ENCODE measurements at places on chromosomes 7 and 10.

DNA sequence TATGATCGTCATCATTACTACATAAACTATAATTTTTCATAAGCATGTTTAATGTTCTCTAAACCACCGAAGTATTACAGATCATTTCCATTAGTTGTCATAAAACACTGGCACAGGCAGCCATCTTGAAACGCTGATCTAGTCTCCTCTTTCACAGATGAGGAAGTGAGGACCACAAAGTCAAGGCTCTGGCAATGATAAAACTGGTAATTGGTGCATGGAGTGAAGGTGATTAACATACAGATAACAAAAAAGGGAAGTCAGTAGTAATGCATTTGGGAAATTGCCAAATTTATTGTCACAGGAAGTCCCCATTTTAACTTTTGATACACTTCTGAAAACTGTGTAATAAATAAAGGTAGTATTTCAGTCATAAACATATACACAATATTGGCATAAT lies 49.3 kb downstream of the FBXL13 start:
- DNase-seq = no peak

DNA sequence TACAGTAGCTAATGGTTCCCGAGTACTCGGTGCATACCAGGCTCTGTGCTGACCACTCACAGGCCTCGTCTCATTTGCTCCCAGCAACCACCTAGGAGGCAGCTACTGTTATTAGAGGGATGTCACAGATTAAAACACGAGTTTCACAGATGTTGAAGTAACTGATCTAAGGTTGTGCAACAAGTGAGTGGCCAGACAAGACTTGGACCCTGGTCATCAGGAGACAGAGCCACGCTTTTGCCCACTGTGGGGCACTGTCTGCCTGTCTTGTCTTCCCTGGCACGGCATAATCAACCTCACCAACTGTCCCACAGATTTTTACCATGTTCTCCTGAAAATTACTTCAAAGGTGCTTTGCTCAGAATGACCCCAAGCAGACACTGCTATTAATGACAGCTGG lies 111.6 kb upstream of the HABP2 start:
- no peak for DNase-seq

GRCh38 chr10:86004337-86004736 lies 362.3 kb downstream of the GRID1 start:
- DNase-seq = no peak

DNA sequence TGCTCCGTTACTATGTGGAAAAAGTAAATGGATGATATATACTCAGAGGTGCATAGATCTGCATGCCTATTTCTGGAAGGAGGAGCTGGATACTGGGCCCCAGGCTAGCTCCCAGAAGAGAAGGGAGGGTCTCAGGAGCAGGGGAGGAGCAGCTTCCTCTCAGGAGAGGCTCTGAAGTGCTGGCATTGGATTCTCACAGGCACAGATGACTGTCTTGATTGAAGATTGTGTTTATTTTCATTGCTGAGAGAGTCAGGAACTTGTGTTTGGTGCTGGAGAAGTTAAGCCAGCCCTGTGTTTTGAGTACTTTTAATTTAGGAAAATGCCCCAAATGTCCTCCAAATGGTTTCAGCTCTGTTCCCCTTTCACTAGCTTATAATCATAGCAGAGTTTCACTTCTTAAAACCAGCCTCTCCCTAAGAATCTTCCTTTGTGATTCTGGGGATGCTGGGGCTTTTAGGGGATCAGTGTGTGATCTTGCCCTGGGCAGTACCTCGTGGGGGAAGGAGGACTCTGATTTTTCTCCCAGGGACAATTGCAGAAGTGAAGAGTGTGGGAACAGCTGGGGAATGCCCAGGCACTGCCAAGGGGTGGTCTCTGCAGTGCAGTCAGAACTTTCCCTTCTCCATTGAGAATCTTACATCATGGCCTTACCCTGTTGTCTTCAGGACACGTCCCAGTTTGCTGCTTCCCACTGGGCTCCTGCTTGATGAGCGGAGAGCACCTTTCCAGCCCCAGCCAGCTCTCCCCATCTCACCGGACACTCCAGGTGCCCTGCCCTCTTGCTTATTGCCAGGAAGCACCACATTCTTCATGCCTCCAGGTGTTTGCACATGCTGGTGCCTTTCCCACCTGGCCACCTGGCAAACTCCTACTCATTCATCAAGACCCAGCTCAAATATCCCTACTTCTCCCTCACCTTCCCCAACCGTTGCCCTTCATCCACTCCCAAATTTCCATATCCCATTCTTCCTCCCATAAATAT lies 102.8 kb downstream of the ARHGAP22 start:
- no peak for DNase-seq

DNA sequence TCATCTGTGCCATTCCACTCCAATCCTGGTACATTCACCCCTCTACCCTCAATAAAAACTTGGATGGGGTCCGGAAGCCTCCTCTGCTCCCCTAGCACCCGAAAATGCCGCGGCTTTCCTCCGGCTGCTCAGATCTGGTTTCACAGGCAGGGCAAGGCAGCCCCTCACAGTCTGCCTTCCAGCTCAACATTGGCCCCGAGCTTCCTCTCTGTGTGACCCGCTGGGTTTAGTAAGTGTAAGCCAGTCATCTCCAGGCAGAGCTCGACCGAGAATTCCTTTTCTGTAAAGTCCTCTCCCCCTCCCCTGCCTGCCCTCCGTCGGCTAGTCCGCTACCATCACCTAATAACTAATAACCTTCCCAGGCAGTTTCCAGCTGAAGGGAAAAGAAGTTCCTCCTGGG lies 3.4 kb downstream of the INHBA start:
- peak; percentile 69 for DNase-seq

GRCh38 chr10:125093199-125093973 lies 67.0 kb downstream of the CTBP2 start:
- peak; percentile 81 for DNase-seq

DNA sequence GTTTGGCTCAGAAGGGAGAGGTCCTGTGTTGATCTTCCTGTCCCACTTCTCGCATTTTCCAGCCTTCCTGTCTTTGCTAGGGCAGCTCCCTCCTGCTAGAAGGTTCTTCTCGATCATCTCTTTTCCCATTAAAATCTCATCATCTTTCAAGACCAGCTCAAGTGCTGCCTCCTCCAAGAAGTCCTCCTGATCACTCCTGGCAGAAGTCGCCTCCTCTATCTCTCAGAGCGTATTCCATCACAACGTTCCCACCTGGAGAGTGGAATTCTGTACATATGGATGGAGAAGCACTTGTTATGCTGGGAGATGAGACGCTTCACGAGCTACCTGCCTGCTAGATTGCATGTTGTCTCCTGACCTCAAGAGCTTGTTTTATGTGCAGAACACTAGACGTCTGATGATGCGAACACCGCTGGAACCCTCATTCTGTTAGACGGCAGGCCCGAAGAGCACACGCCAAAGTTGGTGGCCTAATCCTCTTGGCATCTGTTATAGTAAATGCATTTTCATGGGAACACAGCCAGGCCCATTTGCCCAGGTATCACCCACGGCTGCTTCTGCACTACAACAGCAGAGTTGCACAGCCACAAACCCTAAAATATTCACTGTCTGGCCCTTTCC lies 68.0 kb upstream of the INSIG1 start:
- DNase-seq = no peak
